Left kidney (tissue), 8 donors: ENCODE measurements at places on chromosomes 12 and 14.

- DNase-seq, result peak; percentile 17
Observed at GRCh38 chr14:92540472-92541048, 27.0 kb downstream of the RIN3 start.

DNA sequence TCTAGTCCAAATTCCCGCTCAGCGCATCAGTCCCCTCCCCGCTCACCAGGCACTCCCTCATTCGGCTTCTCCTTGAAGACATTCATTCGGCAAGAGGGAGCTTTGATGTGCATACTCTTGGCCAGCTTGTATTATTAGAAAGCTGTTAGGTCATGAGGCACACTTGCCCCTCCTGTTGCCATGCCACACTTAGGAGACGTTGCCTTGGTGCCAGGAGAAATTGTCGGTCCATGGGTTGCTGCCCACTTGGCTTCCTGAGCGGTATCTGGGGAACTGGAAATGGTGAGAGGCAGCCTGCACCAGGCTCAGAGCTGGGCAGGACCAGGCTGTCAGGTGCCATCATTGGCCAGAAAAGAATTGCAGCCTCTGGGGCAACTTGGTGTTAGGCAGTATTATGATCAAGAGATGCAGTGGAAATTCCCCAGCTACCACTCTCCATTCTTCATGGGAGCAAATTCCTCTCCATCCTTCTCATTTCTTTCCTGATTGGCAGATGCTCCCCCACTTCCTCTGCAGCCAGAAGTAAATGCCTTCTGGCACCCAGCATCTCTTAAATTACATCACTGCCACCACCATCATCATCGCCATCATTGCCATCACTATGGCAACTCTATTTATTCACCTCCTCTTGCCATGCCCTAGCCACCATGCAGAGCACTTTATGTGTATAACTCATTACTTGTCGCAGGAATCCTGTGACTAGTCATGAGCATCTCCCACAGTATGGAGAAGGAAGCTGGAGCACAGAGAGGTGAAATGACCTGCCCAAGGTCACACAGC lies 12.4 kb downstream of the CABP1 start:
- no peak for DNase-seq

- no peak for DNase-seq
Observed at GRCh38 chr14:42778984-42779383, 1172.3 kb downstream of the LRFN5 start.

DNA sequence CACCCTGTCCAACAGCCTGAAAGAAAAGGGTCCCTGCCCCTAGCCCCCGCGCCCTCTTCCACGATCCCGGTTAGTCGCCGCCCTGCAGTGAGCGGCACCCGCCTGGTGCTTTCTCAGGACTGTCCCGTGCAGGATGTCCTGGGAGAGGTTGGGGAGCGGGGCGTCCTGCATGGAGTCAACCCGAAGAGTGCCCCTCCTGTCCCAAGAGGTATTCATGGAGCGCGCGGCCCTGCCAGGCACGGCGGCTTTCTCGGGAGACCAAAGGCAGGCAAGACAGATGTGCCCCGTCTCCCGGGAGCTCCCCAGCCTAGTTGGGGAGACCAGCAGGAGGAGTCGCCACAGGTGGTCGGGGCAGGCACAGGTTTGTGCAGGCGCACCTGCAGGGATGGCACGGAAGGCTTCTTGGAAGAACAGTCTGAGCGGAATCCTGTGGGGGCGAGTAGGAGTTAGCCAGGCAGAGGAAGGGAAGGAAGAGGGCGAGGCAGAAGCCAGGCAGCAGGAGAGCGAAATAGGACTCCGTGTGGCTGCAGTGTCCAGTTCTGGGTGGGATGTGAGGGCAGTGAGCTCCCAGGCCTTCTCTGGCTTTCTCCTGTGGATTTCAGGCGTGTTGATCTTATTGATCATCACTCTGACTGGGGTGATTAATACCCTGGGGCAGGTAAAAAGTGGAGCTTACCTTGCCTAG lies 723 bp downstream of the SIVA1 start:
- DNase-seq, result no peak

DNA sequence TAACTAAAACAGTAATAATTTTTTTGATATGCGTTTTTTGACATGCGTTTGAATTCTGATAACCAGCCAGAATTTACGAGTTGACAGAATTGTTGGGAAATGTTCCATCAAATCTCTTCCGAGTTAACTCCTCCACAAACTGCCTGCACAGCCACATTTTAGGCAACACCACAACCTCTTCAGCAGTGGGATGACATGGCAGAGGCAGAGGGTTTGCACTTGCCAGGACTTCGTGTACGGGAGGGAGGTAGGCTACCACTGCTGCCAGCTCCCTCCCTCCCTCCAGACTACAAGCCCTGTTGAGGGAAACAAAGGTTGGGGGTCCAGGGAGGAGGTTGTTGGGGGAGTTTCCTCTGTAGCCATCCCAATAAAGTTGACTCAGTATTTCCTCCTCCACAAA lies 14.5 kb upstream of the ACTR6 start:
- no peak for DNase-seq

GRCh38 chr12:57864442-57865083 lies 18.0 kb upstream of the CTDSP2 start:
- DNase-seq, result no peak
